ENCODE measurements at places on chromosomes 5 and 9.

DNA sequence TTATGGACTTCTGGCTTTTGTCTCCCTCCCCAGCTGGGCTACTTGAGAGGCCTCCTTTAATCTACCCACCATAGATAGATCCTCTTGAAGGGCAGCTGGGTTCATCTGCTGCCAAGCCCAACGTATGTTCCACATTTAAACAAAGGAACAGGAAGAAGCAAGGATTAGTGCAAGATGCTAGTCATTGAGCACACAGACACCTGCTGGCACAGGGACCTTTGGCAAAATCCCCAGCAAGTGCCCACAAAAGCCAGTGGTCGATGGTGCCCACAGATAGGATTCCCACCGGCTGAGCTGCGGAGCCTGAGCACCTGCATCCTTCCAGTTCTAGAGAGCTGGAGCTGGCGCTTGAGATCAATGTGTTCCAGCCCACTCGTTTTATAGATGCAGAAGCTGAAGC lies 57.7 kb upstream of the SHB start:
- no peak for DNase-seq

DNA sequence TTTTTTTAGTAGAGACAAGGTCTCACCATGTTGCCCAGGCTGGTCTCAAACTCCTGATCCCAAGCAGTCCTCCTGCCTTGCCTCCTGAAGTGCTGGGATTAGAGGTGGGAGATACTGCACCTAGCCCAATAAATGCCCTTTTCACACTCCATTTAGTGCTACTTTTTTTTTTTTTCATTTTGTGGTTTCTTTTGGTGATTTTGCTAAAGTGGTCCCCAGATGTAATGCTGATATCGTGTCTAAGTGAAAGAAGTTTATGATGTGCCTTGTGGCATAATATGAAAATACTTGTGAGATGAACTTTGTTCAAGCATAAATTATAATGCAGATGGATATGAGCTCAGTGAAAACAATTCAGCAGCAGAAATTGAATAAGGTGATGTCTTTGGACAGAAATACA lies 227.4 kb downstream of the ARHGAP26 start:
- no peak for DNase-seq

- no peak for DNase-seq
Measured at GRCh38 chr5:169384661-169385060, 83.7 kb upstream of the SLIT3 start.

DNA sequence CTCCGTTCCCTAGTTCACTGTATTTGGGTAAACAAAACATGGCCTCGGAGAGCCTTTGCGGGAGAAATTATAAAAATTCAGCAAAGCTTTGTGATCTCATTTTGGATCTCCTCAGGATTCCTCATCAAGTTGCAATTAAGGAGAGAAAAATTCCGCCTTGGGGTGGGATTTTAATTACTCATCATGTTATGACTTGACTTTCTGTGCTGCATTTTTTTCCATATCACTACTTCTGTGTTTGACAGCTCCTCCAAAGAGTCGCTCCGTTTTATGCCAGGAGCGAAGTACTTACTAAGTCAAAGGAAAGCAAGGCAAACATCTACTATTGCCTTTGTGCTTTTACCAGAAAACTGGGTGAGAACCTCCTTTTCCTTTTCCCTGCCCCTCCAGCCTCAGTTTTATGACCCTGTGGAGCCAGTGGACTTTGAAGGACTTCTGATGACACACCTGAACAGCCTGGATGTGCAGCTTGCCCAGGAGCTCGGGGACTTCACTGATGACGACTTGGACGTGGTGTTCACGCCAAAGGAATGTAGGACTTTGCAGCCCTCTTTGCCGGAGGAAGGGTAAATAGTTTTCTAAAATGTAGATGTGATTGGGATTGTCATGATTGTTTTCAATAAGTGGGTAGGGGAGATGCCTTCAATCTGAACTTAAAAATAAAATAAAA lies 71.5 kb downstream of the DOCK8 start:
- DNase-seq, result no peak

DNA sequence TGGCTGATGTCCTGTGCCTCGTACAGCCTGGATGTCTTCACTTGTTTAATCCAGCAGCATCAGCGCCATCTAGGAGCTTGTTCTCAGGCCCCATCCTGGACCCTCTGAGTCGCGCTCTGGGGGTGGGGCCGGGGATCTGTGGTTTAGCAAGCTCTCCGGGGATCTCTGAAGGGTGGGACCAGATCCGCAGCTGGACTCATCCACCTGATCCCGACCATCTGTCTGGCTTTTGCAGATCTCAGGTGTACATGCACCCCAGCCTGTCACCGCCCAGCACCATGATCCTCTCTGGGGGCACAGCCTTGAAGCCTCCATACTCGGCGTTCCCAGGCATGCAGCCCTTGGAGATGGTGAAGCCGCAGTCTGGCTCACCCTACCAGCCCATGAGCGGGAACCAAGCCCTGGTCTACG lies 15.1 kb upstream of the POMT1 start:
- no peak for DNase-seq

GRCh38 chr5:155631116-155631515 lies 617.6 kb downstream of the KIF4B start:
- DNase-seq, result no peak

GRCh38 chr5:107099506-107099905 lies 571.2 kb downstream of the EFNA5 start:
- no peak for DNase-seq

DNA sequence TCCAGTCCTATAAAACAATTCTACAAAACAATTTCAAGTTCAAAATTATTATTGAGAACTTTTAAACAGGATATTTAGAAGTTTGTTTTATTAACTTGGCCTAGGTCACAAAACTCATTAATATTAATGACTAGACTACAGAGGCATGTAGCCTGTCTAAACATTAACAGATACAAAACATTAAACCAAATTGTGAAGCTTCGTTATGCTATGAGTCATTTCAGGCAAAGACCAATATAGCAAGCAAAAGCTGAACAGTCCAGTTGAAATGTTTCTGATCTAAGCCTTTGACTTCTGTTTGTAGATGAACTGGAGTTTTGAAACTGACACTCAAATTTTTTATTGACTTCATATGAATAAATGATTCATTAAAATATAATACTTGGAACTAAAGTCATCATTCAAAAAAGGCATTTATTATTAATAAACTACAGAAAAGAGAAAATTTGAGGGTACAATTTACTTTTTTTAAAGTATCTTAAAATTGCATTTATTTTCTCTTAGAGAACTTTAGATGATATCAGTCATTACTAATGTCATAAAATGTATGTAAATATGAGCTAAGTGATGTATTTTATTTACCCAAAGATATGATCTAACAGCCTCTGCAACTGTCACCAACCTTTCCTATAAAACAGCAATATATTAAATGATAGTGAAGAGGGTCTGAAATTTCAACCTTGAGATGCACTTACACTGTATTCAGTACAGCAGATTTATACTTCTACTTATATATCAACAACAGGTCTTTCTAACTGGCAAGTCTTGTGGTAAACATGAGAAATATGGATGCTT lies 188.8 kb downstream of the COMMD10 start:
- DNase-seq, result no peak
